NCI-H510A treated with DMSO at 0.1 percent for 48 hours (cell line): ENCODE measurements at places on chromosomes 16 and 17.
A peak's percentile ranks its signal among the peaks of the same experiment; 100 is the strongest.

- DNase-seq: no peak
These were observed 9.9 kb downstream of the CYGB start for GRCh38 chr17:76527430-76528111.

- no peak for DNase-seq
These were observed 354.6 kb upstream of the CDH11 start for GRCh38 chr16:65476448-65476955.

GRCh38 chr16:5062051-5062450 is 3.7 kb downstream of the C16orf89 start:
- DNase-seq: no peak

- no peak for DNase-seq
These were observed 45.8 kb upstream of the ETV4 start for GRCh38 chr17:43591779-43592562.

DNA sequence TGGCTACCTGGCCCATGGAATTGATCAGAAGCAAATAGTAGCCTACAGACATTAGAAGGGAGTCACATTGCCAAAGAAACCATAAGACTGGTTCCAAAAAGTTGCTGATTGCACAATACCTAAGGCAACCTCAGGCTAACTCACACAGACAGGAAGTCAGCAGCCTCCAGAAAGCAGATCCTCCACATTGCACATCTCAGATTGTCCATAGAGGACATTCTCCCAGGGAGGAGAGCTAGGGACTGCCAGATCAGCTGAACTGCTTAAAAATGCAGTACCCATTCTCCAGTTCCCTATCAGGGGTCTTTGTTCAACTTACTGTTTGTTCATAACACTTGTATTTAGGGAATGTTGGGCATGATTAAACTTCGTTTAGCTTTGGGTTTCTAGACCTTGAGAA is 4.2 kb downstream of the CCL3 start:
- no peak for DNase-seq

- DNase-seq: no peak
These were observed 294.4 kb downstream of the SOX9 start for GRCh38 chr17:72414967-72415853.

DNA sequence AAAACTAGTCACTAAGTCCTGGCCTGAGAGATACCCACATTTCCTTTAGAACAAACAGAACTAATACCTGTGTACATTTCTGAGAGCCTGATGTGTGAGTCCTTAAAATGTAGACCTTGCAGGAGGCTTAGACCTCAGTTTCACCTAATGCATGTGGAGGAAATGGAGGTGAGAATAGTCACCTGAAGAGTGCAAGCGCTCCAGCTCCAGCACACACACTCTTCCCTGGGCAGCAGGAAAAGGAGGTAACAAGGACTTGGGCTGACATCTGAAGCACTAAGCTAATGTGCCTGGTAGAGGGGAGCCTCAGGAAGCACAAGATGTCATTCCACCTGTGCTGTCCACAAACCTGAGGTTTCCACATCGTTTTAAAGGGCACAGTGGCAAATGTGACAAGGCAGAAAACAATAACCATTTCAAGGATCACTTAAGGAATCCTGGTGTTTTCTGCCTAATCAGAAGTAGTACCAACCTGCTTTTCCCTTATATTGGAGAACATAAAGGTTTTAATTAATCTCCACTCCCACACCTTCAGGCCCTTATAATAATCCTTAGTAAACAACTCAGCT is 17.2 kb upstream of the RSL1D1 start:
- no peak for DNase-seq

DNA sequence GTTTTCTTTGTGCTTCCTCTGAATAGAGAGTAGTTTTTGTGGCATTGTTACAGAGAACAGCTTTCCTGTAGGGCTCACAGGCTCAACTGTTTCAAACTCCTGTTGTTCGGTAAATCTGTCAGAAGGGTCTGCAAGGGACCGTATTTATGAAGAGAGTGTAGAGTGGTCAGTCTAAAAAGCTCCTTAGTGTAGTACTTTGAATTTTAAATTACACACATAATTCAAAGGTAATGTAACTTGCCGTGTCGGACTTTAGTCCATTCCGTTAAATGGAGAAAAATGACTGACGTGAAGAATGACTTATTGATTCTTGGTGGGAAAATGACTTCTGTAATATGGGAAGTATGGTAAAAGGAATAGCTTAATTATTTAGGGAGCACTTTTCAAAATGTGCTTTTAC is 190.9 kb downstream of the WWOX start:
- DNase-seq: peak; percentile 68

- DNase-seq: no peak
These were observed 611 bp downstream of the RRAD start for GRCh38 chr16:66924527-66925321.

DNA sequence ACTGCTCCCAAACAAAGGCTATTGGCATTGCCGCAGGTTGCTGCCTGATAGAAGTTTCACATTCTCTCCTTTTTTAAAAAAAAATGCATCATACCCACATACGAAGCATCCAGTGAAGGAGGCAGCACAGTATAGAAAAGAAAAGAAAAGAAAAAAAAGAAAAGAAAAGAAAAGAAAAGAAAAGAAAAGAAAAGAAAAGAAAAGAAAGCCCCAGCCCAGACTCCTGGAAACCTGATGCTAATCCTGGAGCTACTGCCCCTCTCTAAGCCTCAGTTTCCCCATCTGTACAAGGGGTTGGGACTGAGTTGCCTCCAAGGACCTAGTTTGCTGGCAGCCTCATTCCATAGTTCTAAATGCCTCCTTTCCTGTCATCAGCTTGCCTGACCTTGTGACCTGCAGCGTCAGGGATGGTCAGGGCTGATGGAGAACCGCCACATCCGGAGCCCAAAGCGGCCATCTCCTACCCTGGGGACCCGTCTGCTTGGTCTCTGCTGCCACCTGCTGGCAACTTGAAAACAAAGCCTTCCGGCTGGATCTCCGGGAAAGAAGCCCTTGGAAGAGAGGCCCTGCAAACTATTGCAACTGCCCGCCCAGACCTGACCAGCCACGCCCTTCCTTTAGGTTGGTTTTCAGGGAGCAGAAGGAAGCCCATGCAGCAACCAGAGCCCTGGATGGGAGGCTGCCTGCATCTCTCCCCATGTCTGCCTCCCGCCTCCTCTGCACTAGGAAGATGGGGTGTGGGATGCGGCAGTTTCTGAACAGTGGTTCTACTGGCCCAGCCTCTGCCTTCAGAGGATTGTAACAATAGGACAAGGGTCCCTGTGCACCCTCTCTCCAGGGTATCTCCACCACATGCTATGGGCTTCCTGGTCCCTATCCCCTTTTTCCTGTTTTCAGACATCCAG is 13.0 kb downstream of the AIPL1 start:
- DNase-seq: peak; percentile 73

GRCh38 chr17:27986805-27987684 is 55.4 kb upstream of the NLK start:
- DNase-seq: no peak

DNA sequence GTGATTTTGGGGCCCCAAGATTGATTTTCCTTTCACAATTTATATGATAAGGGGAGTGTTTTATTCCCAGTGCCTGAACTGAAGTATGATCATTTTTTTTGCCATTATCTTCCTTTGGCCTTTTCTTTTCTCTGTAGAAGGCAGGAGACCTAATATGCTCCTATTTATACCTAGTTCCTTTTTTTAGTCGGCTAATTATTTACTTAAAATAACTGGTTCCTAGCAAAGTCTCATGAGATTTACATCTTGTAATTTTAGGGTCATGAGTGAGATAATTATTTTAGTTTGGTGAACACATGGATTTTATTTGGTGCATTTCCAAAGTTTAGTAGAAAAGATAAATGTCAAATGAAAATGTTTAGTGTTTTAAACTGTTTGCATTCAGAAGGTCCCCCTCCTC is 24.8 kb downstream of the SEC14L1 start:
- no peak for DNase-seq

DNA sequence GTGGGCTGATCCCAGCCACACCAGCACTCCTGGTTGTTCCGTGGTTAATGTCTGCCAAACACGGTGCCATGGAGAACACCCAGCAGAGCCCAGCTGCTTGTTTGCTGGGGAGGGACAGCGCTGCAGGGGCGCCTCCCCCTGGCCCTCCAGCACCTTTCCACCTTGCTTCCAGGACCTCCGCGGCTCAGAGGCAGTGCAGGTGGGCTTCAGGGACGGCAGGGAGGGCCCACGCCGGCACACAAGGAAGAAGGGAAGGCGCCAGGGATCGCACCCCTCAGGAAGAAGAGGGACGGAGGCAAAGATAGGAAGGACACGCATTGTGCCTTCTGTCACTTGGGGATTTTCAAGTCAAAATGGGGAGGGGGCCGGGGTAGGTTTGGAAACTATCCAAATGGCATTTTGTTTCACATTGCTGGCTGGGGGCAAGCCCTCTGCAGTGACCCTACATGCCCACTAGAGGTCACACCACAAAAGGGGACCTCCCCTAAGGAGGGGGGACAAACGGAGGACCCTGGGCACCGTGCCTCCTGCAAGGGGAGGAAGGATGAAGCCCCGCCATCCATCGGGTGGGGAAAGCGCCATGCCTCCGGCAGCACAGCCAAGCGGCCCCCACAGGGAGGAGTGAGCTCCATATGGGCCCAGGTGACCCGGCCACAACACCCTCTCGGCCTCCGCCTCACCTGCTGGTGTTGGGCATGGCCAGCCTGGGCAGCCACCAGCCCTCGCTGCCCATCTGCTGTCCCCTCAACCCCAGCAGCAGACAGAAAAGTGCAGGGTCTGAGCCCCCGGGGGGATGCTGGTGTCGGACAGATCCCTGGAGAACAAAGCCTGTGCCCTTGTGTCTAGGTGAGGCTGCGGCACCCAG is 7.5 kb upstream of the C16orf95 start:
- peak; percentile 3 for DNase-seq
